ENCODE measurements at places on chromosomes 16 and 17.

- DNase-seq = no peak
Measured at GRCh38 chr17:73693071-73693470, 48.8 kb upstream of the SDK2 start.

- peak; percentile 23 for DNase-seq
Measured at GRCh38 chr17:28718333-28719020, 809 bp upstream of the RAB34 start.

GRCh38 chr17:82171750-82172375 lies 40.8 kb downstream of the CCDC57 start:
- DNase-seq = no peak

DNA sequence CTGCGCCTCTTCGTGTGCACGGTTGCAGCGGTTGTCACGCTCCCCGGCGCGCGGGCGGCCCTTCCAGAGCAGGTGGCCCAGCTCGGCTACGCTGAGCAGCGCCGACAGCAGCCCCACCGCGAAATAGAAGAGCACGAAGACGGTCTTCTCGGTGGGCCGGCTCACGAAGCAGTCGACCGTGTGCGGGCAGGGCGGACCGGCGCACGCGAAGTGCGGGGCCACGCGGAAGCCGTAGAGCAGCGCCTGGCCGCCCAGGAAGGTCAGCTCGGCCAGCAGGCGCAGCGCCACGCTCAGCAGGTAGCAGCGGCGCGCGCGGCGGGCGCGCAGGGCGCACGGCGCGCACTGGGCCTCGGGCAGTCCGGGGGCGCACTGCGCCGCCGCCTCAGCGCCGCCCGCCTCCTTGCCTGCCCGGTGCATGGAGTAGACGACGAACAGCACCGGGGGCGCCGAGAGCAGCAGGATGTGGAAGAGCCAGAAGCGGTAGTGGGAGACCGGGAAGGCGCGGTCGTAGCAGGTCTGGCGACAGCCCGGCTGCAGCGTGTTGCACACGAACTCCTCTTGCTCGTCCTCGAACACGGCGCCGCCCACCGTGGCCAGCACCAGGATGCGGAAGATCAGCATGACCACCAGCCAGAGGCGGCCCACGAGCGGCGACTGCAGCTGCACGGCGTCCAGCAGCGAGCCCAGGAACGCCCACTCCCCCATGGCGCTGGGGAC lies 1.3 kb downstream of the GJD3 start:
- no peak for DNase-seq

DNA sequence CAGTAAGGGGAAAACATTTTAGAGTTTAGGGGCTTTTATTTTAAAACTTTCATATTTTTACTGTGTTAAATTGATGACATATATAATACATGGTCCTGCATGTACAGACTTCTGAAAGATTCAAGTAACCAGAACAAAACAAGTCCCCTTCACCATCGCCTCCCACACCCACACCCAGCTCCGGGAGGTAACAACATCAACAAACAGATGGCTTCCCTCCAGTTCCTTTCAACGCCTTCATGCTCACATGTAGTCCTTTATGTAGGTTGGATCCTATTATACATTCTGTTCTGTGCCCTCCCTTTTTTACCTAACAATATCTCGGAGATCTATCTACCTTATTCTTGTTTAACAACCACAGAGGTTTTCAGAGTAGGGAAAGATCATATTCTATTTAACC lies 30.5 kb downstream of the GINS3 start:
- DNase-seq = no peak

DNA sequence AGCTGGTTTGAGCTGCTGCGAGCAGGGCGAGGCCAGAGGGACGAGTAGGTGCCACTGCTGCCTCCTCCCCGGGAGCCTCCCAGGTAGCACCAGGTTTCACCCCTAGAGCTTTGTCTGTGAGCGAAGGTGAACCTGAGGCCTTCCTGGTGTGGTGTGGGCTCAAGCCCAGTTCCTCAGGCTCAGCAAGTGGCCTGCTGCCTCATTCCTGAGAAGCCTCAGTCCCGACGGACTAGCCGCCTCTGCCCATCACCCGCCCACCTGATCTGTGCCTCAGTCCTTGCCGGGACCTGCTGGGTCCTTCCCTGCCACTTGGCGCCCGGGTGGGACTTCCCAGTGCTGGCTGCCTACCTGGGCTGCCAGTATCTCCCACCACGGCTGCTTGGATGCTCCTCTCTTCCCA lies 1.7 kb downstream of the NLRC3 start:
- no peak for DNase-seq

GRCh38 chr16:50838165-50838564 lies 96.3 kb downstream of the CYLD start:
- DNase-seq = no peak

DNA sequence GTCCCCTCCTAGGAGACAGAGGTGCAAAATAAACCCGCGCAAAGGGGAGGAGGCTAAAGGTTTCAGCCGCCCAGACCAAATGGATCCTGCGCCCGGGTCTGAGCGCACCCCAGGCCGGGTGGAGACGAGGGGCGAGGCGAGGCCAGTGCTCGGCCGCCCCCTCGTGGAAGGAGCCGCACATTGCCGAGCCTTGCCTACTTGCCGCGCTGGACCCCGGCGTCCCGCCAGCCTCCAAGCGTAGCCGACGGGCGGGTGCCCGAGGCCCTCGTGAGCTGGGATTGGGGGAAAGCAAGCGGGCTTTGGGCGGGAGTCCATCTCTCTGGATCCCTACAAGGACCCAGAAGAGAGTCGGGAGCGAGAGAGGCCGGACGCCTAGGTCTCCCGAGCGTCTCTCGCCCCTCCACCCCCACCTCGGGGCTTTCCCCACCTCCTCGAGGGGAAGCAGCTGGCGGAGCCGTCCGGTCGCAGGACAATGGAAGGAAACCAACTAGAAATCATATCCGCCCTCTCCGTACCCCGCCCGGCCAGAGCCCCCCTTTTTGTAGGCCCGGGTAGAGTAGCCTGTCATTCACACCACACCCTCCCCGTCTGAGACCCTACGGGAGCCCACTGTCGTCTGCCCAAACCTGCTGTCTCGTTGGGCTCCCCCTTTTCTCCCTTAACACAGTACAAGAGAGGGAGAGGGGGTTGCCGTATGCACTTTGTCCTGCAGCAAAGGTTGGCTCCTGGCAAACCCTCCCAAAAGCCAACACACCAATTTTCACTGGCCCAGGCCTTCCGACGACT lies 664 bp upstream of the BCL6B start:
- DNase-seq = peak; percentile 12

DNA sequence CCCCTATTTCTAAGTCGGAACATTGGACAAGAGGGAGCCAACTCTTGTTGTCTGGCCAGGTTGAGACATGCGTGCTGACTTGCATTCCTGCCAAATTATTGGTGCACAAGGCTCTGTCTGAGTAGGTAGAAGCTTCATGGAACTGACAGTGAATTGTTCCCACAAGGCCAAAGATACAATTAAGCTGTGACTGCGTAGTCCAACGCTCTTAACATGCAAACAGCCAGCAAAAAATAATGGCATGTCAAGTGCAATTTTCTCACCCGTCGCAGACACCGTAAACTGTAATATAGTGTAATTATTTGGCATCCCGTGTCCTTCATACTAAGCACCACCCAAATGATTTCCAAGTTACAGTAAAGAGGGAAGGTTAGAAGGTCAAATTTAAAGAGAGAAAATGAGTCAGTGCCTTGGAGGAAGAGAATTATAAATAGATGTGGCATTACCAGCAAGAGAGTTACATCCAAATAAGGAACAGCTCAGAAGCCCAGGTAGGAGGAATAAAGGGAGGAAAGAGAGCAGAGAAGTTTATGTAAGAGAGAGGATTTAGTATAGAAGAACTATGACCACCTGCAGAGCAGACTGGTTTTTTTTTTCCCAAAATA lies 21.8 kb downstream of the CDH8 start:
- no peak for DNase-seq

DNA sequence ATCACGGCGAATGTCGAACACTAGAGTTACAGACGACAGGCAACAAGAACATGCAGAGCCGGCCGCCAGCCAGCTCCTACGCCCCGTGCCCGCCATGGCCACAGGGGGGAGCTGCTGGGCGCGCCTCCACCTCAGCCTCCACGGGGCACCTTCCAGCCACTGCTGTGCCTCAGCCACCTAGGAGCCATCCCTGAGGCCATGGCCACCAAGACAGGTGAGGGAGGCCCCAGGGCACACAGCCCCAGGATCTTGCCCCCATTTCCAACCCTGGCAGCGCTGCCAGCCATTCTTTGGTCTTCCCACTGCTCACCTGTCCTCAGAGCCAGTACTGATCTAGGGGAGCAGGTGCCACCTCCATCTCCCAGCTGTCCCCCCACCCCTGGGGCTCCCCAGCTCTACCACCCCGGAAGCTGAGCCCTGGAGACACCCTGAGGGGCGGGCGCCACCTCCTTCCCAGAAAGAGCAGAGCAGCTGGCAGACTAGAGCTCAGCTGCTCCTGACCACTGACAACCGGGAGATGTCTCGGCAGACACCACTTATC lies 11.8 kb downstream of the GNPTG start:
- no peak for DNase-seq

- DNase-seq = no peak
Measured at GRCh38 chr16:2471016-2471652, at the start of gene NTN3. TSS of gene NTN3 (plus strand) at chr16:2471297. CDS start at chr16:2471702, 405 bp downstream.

DNA sequence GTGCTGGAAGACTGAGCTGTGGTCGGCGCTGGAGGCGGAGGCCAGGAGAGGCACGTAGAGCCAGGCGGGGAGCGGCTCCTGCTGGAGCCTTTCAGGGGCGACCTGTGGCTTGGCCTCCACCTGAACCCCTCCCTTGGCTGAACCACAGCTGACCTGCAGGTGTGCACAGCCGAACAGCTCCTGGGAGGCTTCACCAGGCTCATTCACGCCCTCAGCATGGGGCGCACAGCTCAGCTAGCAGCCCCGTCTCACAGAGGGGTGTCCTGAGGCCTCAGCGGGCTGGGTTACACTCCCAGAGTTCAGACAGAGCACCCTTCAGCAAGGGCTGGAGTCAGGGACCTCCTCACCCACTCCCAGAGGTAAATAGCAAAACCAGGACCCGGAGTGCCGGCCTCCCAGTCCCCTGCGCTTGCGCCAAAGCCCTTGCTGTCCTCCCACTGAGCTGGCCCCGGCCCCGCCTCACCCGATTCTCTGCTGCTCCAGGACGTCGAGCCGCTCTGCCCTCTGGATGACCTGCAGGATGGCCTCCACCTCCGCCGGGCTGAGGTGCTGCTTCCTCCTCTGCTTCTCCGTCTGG lies 31.7 kb downstream of the RPH3AL start:
- DNase-seq = no peak

- DNase-seq = no peak
Measured at GRCh38 chr16:55007504-55007903, 76.8 kb downstream of the IRX5 start.

- DNase-seq = no peak
Measured at GRCh38 chr16:3706253-3707012, 10.9 kb downstream of the TRAP1 start.

DNA sequence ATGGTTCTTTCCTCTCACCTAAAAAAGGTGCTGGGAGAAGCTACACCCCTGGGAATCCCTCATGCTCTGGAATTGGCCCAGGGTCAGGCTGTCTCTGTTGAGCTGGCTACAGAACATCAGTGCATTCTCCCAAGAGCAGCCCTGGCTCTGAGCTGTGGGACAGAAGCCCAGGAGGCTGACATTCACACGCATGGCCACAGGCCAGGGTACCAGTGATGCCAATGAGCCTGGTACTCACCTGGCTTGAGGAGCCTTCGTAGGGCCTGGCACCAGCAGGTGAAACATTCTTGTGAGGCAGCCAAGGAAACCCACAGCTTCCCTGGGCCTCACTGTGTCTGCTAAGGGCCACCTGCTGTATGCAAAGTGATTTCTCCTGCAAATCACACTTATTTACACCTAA lies 121.7 kb upstream of the CCL2 start:
- DNase-seq = no peak

DNA sequence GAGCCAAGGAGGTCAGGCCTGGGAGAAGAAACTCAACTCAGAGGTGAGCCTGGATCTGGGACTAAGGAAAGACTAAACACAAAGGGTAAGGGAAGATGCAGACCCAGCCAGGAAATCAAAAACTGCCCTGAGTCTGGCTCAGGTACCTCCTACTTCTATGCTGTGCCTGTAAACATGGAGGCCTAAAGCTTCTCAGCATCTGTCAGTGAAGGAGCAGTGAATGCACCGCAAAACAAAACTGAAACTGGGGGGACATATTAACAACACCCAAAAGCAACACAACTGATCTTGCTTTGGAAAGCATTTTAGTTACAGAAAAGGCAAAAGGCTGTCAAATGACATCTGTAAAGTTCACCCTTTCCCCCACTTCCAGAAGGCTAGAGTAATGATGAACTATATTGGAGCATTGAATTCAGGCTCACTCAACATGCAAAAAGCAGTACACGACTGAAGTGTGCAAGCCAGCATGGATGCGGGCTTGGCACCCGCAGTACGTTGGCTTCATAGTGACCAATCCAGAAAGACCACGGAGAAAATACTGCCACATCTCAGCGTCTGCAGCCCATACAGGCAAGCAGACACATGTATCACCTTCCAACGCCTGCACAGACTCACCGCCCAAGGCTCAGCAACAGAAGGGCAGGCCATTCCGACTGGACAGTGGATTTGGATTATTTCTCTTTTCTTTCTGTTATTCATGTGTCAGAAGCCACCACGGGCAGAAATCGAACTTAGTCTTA lies 3.8 kb downstream of the TBC1D16 start:
- DNase-seq = no peak

- DNase-seq = no peak
Measured at GRCh38 chr17:39376434-39376833, 25.0 kb downstream of the FBXL20 start.

DNA sequence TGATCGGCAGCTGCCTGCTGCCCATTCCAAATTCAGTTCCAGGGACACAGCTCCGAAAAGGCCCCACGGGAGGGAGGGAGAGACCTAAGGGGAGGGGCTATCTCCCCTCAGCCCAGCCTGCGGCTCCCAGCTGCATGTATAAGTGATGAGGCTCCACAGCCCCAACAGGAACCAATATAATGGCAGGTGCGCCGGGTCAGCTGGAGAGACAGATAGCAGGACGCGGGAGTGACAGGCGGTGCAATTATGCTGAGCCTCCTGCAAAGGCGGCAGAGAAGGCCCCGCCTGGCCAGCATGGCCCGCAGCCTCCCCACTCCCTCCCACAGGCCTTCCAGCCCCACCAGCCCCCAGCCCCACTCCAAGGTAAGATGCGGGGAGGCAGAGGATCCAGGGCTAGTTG lies 8.1 kb upstream of the C1QL1 start:
- DNase-seq = no peak

DNA sequence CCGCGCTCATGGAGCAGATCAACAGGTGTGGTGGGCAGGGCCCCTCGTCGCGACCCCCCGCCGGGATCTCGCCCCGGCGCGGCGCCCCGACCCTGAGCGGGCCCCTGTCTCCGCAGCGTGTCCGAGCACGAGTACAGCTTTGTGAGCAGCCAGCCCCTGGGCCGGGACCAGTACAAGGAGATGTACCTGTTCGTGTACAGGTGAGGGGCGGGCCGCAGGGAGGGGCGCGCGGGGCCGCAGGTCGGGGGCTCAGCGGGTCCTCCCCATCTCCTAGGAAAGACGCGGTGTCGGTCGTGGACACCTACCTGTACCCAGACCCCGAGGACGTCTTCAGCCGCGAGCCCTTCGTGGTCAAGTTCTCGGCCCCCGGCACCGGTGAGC lies 848 bp downstream of the DNASE1L2 start:
- no peak for DNase-seq

GRCh38 chr17:1820528-1821252 lies 9.0 kb downstream of the SMYD4 start:
- no peak for DNase-seq

All from KG1 (cell line).